Renal cortex interstitium (tissue), 15 donors: ENCODE measurements at places on chromosomes 4 and X.

GRCh38 chr4:137678796-137679195 is 146.5 kb upstream of the PCDH18 start:
- DNase-seq: no peak

- DNase-seq: no peak
Observed at GRCh38 chrX:122945328-122945727, 238.8 kb upstream of the GRIA3 start.

- DNase-seq: no peak
Observed at GRCh38 chr4:17945303-17945702, 76.3 kb downstream of the LCORL start.

- DNase-seq: no peak
Observed at GRCh38 chr4:179552131-179552530, 2109.9 kb upstream of the AGA start.

DNA sequence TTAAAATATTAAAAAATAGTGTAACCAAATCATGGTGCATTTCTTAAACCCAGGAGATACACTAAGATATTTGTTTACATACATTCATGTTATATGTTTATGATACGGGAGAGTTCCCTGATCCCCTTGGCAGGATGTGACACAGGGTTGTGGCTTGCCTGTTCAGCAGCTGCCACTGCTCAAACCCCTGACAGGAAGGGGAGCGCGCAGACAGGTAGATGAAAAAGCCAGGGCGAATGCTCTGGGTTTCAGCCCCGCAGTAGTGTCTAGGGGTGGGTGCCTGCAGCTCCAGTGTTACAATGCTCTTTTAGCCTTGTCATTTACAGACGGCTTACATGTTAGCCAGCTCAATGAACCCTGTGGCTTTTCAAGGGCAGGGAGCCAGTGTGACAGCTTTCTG is 1343.8 kb upstream of the IGFBP7 start:
- no peak for DNase-seq
